ENCODE measurements at places on chromosomes 1 and 21.

DNA sequence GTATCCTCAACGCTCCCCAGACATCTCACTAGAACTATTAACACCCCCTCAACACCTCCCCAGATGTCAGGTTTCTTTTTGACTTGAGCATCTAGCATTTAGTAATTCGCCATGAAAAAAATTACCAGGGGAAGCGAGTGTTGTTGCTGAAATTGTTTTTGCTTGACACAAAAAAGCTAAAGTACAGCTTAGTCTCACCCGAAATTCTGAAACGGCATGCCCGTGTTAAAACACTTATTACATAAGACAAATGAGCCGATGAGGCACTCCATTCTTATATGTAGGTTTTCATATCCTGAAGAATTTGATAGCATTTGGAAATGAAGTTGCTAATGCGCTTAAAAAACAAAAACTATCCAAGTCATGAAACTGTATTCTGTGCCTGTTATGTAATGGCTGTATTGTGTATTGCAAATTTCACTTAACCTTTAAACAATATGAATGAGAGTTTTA lies 1.3 kb upstream of the NRIP1 start:
- no peak for DNase-seq

GRCh38 chr1:172883387-172883791 lies 167.4 kb downstream of the TNFSF18 start:
- no peak for DNase-seq

GRCh38 chr1:53982034-53982762 lies 35.8 kb downstream of the LDLRAD1 start:
- peak; percentile 20 for DNase-seq

DNA sequence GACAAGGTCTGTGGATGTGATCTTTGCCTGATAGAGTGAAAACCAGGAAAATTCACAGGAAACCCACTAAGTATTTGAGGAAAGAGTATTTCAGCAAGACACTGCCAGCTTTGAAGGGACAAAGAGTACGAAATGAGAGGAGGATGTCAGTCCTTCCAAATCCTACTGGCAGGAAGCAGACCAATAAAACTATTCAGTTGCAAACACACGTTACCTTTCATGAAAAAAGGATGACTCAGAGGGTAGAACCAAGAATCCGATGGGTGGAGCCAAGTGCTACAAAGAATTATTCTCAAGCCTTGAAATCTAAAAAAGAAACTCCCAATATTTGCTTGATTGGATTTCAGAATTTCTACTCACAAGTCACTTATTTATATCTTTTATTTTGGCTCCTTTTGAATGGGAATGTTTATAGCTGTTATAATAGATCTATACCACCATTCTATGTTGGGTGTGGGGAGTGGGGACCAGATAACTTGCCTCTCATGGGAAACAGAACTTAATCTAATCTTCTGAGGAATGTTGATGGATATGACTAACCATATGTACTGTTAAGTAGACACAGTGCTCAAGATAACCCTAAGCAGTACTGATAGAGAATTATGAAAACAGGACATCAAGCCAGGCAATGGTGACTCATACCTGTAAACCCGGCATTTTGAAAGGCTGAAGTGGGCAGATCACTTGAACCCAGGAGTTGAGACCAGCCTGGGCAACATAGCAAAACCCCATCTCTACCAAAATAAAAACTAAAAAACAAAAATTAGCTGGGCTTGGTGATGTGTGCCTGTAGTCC lies 19.3 kb upstream of the HEATR1 start:
- no peak for DNase-seq

DNA sequence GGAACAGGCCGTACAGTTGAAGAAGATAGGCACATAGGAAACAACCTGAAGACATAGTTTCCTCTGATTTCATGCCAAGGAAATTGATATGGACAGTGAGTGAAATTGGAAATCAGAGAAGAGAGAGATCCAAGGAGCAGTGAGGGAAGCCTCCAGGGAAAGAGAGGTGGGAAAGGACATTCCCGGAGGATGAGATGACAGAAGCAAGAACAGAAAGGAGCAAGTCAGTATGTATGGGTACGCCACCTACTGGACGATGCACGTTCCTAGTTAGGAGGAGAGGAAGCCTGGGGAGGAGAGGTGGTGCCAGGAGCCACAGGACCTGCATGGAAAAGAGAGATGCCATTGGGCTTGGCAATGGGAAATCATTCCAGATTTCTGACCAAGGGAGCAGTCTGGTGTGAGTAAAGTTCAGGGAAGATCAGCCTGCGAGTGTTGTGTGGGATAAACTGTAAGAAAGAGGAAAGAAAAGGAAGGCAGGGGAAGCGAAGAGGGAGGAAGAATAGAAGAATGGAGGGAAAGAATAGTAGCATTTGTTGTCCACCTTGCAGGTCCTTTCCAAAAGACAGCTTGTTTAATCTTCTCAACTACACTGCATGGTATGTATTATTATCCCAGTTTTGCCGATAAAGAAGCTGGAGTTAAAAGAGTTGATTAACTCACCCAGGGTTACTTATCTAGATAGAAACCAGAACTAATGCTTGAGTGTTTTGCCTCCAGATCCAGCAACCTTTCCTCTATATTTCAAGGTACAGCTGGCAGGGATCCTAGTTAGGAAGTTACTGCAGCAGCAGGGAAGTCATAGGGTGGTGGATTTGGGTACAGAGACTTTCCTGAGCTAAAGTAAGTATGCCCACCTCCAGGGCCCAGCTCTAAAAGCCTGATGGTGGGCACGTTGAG lies 27.4 kb downstream of the C1orf116 start:
- peak; percentile 35 for DNase-seq

DNA sequence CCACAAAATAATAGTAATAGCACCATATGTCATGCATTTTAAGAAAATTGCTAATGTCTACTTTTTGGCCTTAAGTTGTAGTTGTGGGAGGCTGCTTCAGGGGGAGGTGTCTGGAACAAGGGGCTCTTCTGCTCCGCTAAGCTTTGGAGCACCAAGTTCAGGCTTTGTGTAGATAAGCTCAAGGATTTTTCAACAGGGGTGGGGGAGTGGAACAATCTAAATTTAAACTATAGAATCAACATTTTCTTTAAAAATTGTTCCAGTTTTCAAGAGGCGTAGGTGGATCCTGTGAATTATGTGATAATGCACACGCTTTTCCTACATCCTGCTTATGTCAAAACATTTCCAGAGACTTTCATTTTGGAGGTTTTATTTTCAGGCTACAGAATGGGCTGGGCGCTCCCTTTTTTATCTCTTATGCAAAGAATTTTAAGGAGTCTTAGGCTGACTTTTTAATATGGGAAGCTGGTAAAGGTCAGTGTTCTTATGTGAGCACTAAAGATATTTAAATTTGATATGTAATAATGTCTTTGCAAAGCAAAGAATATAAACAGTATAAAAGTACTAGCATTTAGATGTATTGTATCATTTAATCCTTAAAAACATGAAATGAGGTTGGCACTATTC lies 9.9 kb downstream of the ATP1A1 start:
- no peak for DNase-seq

GRCh38 chr21:45975020-45975666 lies 6.4 kb upstream of the COL6A1 start:
- DNase-seq: no peak

DNA sequence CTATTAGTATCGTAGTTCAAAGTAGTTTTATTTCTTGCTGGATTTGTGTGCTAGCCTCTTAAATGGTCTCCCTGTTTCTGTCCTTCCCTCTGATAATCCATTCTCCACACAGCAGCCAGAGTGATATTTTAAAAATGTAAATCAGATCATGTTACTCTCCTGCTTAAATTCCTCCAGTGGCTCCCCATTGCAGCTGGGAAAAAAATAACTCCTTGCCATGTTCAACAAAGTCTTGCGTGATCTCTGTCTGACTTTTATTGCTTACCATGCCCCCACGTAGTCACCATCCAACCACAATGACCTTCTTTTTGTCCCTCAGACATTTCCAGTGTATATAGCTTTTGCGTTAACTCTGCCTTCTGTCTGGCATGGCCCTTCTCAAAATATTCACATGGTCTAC lies 178.8 kb downstream of the FGGY start:
- no peak for DNase-seq

DNA sequence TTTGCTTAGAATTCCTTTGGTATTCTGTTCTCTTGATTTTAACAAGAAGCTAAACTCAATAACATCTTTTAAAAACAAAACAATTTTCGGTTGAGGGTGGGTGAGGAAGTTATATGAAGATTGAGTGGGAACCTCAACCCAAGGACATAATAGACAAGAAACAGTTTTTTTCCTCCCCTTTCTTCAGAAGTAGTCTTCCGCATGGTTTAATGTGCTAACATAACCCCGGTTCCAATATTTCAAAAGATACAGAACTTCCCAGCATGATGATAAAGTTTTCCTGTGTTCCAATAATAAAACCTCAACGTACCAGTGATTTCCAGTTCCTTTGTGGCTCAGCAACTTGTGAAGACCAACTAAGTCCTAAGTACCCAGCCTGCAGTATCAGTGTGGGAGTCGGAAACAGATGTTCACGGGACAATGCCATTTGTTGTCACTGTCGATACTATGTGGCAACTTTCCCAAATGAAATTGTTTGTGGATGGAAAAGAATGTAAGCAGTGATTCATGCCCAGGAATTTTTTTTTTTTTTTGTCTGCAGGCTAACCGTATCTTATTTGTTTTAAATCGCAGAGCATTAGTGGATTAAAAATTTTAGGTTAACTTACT lies 48.5 kb downstream of the NR5A2 start:
- no peak for DNase-seq

DNA sequence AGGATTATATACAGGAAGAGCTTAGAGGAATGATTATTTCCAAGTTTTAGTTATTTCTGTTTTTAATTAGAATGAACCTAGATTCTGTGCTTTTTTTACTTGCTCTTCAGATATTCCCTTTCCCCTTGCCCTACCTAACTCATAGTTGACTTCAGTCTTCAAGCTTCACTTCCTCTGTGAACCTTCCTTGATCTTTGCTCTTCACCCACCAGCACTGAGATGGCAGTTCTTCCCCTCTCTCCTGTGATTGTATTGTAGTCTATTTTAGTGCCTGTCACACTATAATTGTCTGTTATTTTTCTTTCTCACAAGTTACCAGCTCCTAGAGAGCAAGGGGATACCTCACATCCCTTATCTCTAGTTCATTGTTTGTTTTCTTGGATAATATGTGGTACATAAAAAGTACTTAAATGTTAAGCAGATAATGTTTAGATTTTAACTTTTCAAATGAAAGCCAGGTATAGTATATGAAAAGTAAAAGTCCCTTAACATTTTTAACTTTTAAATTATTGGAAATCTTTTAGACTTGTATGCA lies 33.2 kb downstream of the KCTD3 start:
- DNase-seq: no peak

DNA sequence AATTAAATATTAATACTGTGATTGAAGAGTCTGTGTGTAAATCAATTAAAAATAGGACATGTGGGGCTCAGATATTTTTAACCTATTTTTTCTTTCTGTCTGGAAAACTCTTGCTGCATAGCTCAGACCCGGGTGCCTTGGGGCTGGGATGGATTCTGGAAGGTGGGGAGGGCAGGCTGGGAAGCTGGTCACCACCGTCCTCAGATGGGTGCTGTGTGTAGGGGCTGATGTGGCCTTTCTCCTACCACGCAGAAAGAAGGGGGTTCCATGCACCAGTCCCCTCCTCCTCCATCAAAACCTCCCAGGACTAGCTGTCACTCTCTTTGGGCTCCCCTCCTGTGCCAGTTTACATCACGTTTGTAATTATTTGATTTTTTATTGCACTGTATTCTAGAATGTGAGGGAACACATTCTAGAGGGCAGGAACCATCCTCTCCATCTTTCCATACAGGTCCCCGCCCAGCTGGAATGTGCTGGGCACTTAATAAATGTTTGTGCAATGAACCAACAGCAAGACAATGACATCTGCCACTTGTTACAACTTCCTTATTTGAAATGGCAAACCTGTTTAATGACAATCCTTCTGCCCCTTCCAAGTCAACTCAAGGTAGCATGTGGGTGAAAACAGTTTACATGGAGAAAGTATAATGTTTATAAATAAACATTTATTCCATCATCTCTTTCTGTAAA lies 104.3 kb downstream of the EDEM3 start:
- DNase-seq: no peak

DNA sequence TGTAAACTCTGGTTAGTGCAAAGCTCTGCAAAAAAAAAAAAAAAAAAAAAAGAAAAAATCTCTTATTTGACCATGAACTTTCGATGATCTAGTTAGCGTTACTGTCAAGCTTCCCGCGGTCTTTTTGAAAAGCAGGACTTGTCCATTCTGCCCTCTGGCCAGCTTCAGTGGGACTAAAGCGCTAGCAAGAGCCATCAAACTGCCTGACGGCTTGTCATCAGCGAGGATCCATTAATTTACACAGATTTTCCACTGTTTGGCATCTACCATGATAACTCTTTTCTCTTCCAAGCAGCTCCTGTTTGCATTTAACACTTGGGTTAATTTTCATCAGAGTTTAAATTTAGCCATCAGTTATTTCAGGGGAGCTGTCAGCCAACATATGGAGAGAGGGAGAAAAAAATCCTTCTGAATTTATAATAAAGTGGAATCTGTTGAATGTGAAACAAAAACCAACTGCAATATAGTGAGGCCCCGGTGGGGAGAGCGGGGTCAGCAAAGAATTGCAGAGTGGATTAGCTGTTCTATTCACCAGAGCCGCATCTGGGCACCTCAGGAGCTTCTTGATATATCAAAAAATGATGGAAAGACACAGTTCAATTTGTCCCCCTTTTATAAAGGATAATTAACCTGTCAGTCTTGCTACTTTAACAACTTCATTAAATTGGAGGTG lies 298.2 kb downstream of the SPATA17 start:
- DNase-seq: no peak

All from AML-193 (cell line).